Spinal cord (tissue), 10 donors: ENCODE measurements at places on chromosomes 5 and 9. TPM values are rescaled to one million over a fixed set of nuclear protein-coding genes. Genes with fewer than 3 reads are reported as not detected.

DNA sequence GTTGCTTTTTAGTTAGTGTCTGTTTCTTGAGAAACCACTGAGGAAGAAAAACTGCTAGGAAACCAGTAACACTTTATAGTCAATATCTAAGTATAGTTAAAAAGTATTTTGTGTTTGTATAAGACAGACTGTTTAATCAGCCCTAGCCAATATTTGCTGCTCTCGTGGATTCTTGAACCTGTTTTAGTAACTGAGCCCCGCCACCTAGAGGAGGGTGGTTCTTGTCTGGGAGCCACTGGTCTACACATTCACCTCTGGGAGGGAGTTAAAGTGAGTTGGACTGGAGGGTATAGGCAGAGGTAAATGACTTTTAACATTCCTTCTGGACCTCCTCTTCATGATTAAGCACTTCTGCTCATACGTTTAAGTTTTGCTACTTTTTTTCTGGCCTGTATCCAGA is 117.2 kb downstream of the SPATA31D1 start:
- no peak overlapping the region for H3K27ac ChIP-seq
- no peaks in the 10 kb centered on the region for H3K36me3 ChIP-seq
- no peaks in the 10 kb centered on the region for H3K27me3 ChIP-seq
- H3K4me3 ChIP-seq, result no peak overlapping the region
- no peaks in the 10 kb centered on the region for H3K4me1 ChIP-seq
- DNase-seq, result no peak

Gene IFNA13
- total RNA-seq, result not detected

Gene ACOT12
- 3.8 TPM for total RNA-seq

DNA sequence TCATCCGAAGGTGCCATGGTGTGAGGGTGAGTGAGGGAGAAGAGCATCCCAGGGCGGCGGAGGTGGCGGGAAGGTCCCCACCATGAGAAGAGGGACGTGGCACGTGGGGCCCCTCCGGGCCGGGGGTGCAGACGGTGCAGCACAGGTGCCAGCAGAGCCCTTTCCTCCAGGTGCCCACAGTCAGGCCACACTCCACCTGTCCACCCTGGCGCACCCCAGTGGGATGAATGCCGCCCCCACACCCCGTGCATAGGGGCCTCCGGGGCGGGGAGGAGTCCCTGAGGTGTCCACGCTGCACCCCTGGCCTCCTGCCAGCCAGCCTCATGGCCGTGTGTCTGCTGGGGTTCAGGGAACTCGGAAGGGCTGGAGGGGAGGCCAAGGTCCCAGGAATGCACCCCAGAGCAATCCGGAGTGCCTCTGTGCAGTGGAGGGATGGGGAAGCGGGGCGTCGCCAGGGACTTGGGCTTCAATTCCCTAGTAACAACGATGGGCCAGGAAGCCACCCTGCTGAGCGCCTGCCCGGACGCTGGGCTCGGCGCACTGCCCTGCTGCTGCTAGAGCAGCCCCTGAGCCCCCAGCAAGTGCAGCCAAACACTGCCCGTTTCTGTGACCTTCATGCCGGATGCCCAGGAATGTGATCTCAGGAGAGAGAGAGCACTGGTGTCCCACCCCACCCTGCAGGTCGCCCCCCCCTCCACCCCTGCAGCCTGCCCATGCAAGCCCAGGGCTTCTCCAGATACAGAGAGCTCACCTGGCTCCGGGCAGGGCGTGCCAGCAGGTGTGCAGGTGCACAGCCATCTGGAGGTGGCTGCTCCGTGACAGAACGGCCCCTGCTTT is 8.8 kb upstream of the NACC2 start:
- no peak for DNase-seq
- peaks cover 44% of the 10 kb centered on the region for H3K4me1 ChIP-seq
- peaks cover 7% of the 10 kb centered on the region for H3K36me3 ChIP-seq
- H3K27ac ChIP-seq, result no peak overlapping the region

DNA sequence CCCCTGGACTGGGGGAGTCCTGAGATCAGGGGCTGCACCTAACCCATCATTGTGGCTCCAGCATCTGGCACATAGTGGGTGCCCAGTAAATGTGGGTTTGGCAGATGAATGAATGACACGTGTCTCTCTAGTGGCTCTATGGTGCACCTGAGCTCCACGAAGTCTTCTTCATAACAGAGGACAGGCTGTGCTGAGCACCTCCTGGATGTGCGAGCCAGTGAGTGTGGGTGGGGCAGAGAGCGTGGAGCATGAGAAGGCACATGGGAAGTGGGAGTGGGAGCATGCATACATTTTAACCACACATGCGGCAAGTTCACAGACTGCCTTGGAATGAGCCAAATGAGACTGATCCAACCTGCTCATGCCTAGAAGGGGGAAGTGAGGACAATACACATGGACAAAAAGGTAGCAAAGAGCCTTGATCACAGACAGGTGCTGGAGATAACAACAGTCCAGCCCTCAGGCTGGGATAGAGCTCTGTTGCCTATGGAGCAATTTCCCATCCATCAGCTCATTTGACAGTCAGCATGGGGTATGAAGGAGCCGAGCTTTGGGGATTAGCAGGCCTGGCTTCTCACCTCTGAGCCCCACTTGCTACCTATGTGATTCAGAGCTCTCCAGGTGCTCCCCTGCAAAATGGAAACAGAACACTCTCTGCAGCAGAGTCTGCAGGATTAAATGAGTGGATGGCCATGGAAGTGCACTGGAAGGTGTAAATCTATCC is 76.2 kb upstream of the TBC1D2 start:
- H3K4me1 ChIP-seq, result peaks cover 4% of the 10 kb centered on the region
- no peak overlapping the region for H3K4me3 ChIP-seq
- peaks cover 4% of the 10 kb centered on the region for H3K36me3 ChIP-seq
- H3K27me3 ChIP-seq, result no peaks in the 10 kb centered on the region
- no peak for DNase-seq

DNA sequence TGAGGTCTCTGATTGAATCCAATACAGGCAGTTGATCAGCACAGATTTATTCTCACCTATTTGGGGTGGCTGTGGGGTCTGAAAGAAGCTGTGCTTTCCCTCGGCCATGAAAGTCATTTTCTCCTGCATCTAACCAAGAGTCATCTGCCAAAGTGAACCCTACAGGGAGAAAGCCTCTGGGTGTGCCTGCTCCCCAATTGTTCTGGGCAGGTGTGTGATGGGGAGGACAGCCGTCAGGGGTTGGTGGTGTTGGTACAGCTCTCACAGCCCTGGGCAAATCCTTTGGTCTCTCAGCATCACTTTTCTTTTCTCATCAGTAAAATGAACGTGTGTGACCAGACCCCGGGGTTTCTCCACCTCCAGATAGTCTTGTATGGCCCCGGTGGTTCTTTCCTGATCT is 2.5 kb downstream of the PHF2 start:
- no peaks in the 10 kb centered on the region for H3K27me3 ChIP-seq
- H3K4me1 ChIP-seq, result peaks cover 60% of the 10 kb centered on the region
- H3K36me3 ChIP-seq, result peaks cover 6% of the 10 kb centered on the region

Gene SLC35D2
- total RNA-seq, result 10.7 TPM

DNA sequence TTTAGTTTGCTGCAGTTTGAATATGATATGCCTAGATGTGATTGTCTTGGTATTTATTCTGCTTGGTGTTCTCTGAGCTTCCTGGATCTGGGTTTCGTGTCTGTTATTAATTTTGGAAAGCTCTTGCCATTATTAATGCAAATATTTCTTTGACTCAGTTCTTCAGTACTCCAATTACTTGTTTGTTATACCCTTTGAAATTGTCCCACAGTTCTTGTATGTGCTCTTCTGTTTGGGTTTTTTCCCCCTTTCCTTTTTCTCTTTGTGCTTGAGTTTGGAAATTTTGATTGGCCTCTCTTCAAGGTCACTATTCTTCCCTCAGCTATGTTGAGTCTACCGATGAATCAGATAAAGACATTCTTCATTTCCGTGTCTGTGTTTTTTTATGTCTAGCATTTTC is 96.6 kb upstream of the CKMT2 start:
- no peaks in the 10 kb centered on the region for H3K36me3 ChIP-seq
- H3K27ac ChIP-seq, result no peak overlapping the region
- H3K27me3 ChIP-seq, result no peaks in the 10 kb centered on the region
- no peaks in the 10 kb centered on the region for H3K4me1 ChIP-seq
- no peak for DNase-seq
- H3K4me3 ChIP-seq, result no peak overlapping the region

DNA sequence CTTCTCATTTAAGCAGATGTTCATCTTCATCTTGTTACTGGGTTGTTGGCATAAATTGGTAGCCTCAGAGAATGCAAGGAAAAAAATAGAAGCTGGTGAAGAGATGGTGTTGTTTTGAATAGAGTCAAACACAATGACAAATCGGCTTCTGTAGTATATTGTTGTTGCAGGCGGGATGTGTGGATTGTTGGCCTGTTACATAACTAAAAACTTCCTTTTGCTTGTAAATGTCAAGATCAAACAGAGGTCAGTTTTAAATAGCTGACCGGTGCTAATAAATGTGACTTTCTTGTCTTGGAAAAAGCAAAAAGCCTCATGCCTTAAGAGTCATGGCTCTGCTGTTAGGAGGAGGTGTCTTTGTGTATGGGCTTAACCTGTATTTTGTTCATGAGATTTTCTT is 59.2 kb downstream of the CCDC192 start:
- no peak overlapping the region for H3K4me3 ChIP-seq
- no peaks in the 10 kb centered on the region for H3K36me3 ChIP-seq
- H3K4me1 ChIP-seq, result no peaks in the 10 kb centered on the region
- no peaks in the 10 kb centered on the region for H3K27me3 ChIP-seq
- H3K27ac ChIP-seq, result no peak overlapping the region

- H3K27me3 ChIP-seq, result no peaks in the 10 kb centered on the region
- peaks cover 7% of the 10 kb centered on the region for H3K4me1 ChIP-seq
- H3K36me3 ChIP-seq, result no peaks in the 10 kb centered on the region
- no peak overlapping the region for H3K4me3 ChIP-seq
- no peak overlapping the region for H3K27ac ChIP-seq
- no peak for DNase-seq
Measured at GRCh38 chr5:56833325-56833724, 18.0 kb downstream of the MAP3K1 start.

DNA sequence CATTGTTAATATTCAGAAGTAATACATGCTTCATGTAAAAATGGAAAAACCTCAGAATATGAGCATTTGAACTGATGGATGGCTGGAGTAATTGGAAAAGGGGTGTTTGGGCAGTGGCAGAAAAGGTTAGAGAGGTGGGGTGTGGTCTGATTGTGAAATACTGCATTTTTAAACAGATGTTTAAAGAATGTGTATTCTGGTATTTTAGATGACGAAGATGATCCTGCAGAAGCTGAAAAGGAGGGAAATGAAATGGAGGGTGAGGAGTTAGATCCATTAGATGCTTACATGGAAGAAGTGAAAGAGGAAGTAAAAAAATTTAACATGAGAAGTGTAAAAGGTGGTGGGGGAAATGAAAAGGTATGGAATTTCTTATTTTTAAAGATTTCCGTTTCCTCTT is 18.8 kb downstream of the DDX46 start:
- H3K4me1 ChIP-seq, result no peaks in the 10 kb centered on the region
- H3K4me3 ChIP-seq, result no peak overlapping the region
- H3K27ac ChIP-seq, result no peak overlapping the region
- H3K36me3 ChIP-seq, result peaks cover 64% of the 10 kb centered on the region

- no peak for DNase-seq
- peak overlapping the region; percentile 58 for H3K27ac ChIP-seq
- H3K27me3 ChIP-seq, result no peaks in the 10 kb centered on the region
- no peak overlapping the region for H3K4me3 ChIP-seq
- peaks cover 11% of the 10 kb centered on the region for H3K36me3 ChIP-seq
Measured at GRCh38 chr9:124270504-124271335, 13.0 kb downstream of the NEK6 start.

- no peaks in the 10 kb centered on the region for H3K36me3 ChIP-seq
- H3K4me3 ChIP-seq, result no peak overlapping the region
- peaks cover 9% of the 10 kb centered on the region for H3K4me1 ChIP-seq
- H3K27me3 ChIP-seq, result no peaks in the 10 kb centered on the region
Measured at GRCh38 chr9:6779417-6780241, 21.9 kb downstream of the KDM4C start.

Gene CDX1
- 0.28 TPM for total RNA-seq
